Subcutaneous preadipocyte (primary cell): ENCODE measurements at places on chromosomes 4 and X. TPM values are rescaled to one million over a fixed set of nuclear protein-coding genes. Genes with fewer than 3 reads are reported as not detected.

The FRAS1 gene
- 18.4 and 28.3 TPM in 2 replicates for total RNA-seq

The YTHDC1 gene
- 29.5 and 33.8 TPM in 2 replicates for total RNA-seq

The USP17L27 gene
- total RNA-seq, result not detected in 2 replicates

The GPR119 gene
- total RNA-seq, result not detected in 2 replicates

The PIR gene
- 11.9 and 12.1 TPM in 2 replicates for total RNA-seq

The AFF2 gene
- total RNA-seq, result under 0.01 and 0.37 TPM in 2 replicates

The KLHL13 gene
- total RNA-seq, result 2.9 and 3.3 TPM in 2 replicates

The MAGEA3 gene
- total RNA-seq, result not detected in 2 replicates

The CCKAR gene
- total RNA-seq, result not detected in 2 replicates

The PRSS48 gene
- not detected in 2 replicates for total RNA-seq

The PTPN13 gene
- total RNA-seq, result 44.5 and 52.4 TPM in 2 replicates

The BST1 gene
- total RNA-seq, result 5.3 and 5.9 TPM in 2 replicates

The GPRIN3 gene
- total RNA-seq, result under 0.01 TPM in 2 replicates

The XAGE3 gene
- total RNA-seq, result not detected in 2 replicates

The GPR173 gene
- total RNA-seq, result 3.1 and 3.3 TPM in 2 replicates

The SATL1 gene
- not detected in 2 replicates for total RNA-seq

The PNMA5 gene
- not detected in 2 replicates for total RNA-seq
